ENCODE measurements at places on chromosomes 5 and 9.

DNA sequence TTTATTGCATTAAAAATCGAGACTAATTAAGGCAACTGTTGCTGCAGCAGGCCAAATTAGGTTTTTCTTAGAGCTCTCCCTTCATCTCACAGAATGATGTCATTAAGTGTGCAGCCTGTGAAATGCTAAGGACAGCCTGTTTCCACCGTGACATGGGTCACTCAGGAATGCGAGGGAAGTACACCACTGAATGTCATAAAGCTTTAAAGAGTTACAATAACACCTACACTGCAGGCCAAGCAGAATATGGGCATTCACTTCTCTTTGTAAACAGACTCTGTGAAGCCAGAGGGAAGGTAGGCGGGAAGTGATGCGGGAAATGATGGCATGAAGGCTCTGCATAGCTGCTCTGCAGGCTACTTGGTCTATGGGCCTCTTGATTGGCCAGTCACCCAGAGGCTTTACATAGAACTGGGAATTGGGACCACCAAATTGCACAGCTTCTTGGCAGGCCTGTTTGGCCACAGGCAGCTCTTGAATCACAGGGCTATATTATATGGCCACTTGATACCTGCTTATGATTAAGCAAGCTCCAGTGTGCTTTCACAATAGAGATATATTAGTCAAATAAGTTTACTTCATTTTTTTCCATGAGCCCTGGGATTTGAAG is 28.4 kb upstream of the AOPEP start:
- DNase-seq = no peak

DNA sequence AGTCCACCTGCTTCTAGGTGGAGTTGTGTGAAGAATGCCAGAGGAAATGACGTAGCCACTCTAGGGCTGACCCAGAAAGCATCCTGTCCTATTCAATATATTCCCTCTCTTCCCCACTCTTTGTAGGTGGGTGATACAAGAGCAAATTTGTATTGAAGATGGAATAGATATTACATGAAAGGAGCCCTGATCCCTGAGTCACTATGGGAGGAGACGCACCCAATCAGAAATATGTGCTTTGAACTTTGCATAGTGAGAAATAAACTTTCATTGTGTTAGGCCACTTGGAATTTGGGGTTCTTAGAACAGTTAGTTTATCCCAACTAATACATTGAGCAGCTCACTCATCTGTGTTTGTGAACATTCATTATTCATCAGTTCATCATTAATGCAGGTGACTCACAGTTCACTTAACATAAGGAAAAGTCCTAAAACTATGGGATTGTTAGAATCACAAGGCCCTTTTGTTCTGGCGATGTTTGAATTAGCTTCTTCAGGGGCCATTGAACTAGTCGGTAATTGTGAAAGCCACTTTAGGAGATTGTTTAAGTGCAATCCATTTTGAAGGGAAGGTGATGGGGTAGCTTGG is 26.9 kb upstream of the NTRK2 start:
- no peak for DNase-seq

GRCh38 chr9:69109152-69109551 is 64.9 kb upstream of the TJP2 start:
- no peak for DNase-seq

- DNase-seq = peak; percentile 71
Measured at GRCh38 chr5:180830253-180831138, 27.9 kb upstream of the MGAT1 start.

- no peak for DNase-seq
Measured at GRCh38 chr5:167546270-167546669, 745.2 kb upstream of the WWC1 start.

- DNase-seq = no peak
Measured at GRCh38 chr5:1946776-1947175, 64.1 kb upstream of the IRX4 start.

DNA sequence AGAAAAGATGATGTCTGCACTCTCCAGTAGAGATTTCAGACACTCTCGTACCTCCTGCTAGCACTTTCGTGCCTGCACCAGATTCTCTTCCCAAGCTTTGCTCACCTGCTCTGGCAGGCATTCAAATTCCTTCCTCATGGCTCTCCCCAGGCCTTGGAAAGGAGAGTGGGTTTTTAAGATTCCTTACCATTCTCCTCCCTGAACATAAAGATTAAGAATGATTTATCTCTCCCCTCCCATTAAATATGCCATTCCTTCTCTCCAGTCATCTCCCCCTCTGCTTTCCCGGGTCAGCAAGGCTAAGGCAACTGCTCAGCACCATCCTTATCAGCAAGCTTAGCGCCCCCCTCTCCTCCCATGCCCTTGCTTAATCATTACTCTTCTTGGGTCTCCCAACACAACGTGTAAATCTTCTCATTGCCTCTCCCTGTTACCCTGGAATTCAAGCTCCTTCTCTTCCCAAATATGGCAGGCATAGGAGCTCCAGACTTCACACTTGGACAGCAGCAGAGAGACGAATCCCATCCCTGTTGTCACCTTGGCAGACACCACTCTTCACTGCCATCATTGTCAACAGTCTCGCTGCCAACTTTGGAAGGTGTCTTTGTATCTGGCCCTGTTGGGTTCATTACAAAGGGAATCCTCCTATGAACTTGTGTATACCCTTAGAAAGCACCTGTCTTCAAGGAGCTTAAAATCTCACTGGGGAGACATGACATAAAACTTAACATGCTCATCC is 332.9 kb downstream of the SLIT3 start:
- no peak for DNase-seq

DNA sequence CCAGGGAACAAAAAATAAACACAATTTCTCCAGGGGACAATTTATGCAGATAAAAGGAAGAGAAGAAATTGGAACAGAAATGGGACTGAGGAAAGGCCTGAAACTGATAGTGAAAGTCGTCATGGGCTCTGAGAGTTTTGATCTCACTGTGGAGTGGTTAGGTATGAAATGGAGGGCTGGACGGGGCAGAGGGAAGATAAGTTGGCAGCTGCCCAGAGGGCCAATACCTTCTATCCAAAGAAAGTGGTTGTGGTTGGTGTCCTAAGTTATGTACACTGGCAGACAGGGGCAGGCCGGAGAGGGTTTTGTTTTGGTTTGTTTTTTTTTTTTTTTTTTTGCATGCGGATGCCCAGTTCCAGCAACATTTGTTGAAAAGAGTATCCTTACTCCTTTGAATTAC is 46.1 kb downstream of the ZNF618 start:
- no peak for DNase-seq

DNA sequence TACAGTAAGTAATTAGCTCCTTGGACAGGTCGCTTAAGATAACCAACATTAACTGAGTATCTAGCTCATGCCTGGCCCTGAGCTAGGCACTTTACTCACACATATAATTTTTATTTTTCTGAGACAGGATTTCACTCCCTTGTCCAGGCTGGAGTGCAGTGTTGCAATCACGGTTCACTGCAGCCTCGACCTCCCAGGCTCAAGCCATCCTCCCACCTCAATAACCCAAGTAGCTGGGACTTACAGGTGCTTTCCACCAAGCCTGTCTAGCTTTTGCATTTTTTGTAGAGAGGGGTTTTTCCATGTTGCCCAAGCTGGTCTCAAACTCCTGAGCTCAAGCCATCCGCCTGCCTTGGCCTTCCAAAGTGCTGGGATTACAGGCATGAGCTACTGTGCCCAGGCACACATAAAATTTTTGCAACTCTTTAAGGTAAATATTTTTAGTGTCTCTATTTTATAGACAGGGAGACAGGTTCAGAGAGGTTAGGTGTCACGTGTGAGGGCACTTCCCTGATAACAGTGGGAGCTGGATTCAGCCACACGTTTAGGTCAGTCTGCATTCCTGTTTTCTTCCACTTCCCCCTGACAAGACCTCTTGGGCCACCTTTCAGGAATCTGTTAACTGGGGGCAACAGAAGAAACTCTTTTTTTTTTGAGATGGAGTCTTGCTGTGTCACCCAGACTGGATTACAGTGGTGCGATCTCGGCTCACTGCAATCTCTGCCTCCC is 18.2 kb downstream of the HBEGF start:
- DNase-seq = no peak

DNA sequence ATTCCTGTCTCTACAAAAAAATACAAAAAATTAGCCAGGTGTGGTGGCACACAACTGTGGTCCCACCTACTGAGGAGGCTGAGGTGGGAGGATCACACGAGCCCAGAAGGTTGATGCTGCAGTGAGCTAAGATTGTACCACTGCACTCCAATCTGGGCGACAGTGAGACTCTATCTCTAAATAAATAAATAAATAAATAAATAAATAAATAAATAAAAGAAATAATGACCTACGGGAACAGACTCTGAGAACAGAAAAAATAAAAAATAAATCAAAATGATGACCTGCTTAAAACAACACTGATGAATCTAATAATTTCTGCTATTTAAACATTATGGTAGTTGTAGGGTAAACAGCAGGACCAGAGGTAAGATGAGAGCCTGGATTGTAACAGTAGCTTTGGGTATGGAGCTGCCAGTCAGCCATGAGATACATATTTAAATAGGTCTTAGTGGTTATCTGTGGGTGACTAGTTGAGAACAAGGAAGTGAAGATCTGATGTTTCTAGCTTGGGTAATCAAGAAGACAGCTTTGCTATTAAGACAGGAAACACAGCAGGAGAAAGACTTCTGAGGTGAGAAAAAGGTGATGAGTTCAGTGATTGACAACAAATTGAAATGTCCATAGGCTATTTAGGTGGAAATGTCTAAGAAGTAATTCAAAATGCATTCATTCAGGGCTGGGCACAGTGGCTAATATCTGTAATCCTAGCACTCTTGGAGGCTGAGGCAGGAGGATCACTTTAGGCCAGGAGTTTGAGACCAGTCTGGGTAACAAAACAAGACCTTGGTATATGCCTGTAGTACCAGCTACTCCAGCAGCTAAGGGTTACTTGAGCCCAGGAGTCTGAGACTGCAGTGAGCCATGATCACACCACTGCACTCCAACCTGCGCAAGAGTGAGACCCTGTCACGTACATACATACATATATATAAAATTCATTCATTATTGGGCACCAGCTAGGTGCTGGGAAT is 11.0 kb downstream of the RNF145 start:
- DNase-seq = no peak

Measured in activated CD4-positive, alpha-beta T cell treated with anti-CD3 and anti-CD28 coated beads, Interleukin-2, amount 50 U/mL, for 48 hours (primary cell).